Activated T-cell treated with anti-CD3 and anti-CD28 coated beads, Interleukin-2, amount 50 U/mL, for 72 hours (primary cell): ENCODE measurements at places on chromosomes 12 and 14.
A peak's percentile ranks its signal among the peaks of the same experiment; 100 is the strongest.

DNA sequence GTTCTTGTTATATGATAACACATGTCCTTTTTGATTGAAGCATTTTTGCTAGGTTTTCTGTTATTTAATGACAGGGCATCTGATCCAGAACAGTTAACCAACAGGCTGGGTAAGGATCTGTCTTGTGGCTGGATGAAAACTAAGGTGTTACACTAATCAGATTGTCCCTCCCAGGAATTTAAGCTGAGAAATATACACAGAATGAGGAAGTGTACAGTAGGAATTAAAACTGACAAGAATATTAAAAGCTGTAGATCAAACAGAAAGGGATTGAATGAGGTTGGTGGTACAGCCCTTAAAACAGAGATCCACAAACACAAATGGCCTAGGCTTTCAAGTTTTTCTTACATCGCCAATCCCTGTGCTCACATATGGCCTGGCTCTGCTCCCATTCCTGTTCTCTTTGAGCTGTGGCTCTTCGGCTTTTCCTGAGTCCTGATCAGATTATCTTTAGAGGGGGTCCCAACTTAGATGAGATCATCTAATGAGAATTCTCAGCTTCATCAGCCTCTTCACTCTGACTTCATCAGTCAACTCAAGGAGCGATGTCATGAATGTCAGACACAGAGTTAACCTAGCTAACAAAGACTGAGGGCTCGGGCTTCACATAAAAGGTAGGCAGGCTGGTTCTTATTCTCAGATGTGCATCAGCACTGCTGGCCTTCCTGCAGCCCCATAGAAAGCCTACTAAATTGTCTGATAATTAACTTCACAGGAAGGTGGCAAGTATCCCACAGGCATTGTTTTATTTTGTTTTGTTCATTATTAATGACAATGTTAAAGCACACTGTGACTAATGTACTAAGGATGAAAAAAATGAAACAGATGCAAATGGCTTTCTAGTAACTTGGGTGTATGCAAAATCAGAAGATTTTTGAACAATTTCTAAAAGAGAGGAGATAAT is 11.4 kb downstream of the PYGL start:
- no peak for DNase-seq

GRCh38 chr12:97650242-97650641 is 187.6 kb downstream of the RMST start:
- no peak for DNase-seq

- DNase-seq, result no peak
Measured at GRCh38 chr12:4140581-4141301, 132.8 kb upstream of the CCND2 start.

DNA sequence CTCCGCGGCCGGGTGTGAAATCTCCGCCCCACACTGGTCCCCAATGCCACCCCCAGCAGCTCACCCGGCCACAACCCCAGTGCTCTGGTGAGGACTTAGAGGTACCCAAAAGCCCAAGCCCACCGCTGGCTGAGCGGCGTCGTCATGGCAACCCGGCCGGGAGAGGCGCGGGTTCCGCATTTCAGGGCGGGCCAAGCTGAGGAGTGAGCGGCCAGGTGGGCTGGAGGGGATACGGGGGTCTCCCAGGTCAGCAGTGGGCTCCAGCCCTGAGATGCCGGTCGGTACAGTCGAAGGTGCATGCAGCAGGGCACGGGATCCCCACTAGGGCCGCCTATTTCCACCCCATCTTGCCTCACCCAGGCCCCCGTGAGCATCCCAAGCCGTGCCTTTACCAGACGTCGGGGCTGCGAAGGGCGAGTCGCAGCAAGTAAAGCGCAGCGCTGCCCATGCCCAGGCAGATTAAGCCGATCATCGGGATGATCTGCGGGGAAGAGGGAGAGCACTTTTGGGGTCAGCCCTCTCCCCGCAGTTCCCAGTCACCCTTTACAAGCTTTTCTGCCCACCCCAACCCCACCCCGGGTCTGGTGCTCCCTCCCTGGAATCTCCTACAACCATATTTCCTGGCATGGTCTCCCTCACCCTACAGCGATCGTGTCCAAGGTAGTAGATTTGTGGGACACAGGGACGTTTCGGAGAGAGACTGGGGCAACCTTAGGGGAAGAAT is 6.9 kb downstream of the SHMT2 start:
- peak; percentile 39 for DNase-seq

DNA sequence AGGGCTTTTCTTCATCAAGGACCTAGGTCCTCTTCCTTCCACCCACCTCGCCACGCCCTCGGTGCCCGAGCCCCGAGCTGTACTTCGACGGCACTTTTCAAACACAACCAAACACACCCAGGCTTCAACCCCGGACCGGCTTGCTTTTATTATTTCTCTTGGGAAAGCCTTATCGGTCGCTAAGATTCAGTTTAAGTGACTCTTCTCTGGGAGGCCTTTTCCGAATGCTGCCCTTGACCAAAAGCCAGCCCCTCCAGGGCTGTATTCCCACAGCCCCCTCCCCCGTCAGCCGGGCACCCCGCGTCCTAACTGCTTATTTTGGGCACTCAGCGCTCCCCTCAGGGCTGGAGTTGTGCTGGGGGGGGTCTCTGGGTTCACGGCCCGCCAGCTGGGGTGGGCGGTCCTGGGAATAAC is 644 bp upstream of the PPP4R4 start:
- peak; percentile 39 for DNase-seq

DNA sequence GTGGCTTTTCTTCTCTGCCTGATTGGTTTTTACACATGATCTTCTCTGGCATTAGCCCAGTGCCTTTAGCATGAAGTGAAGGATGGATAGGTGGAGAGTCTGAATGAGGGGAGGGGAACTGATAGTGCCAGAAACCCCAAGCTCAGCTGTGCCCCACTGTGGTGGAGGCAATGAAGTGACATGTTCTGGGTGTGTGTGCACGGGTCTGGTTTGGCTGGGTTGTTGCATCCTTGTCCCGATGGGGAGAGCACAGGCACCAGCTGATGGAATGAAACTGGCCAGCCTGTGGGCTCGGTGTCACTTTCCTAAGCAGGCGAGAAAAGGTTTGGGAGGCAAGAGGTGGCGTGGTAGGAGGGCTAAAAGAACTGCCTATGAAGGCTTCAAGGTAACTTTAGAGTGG is 65.3 kb downstream of the CACNA1C start:
- DNase-seq, result no peak

DNA sequence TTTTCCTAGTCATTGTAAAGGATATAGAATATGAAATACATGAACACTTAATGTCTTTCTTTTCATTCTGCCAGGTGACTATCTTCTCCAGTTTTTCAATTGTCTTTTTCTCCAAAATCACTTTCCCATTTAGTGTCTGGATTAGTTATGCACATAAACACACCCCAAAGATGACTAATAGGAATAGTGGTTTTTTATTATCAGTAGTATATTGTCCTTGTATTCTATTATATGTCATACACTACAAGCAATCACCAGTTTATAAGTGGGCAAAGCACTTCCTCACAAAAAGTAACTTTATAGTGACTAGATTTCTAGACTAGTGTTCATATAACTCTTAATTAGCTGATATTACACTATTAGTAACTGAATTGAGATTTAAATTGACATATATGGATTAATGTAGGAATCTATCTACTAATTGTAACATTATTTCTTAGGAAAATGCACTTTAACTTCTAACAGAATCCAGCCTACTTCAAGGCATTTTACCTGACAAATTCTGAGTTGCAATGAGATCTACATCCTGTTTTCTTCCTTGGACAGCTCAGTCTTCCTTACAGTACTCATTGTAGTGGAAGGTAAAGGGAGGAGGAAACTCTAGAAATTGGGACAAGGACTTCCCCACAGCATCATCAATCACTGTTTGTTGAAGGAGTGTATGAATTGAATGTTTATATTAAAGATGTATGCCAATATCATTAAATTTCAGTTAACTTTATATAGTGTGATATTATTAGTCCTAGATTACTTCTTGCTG is 186.1 kb upstream of the GARIN2 start:
- no peak for DNase-seq

GRCh38 chr12:120698665-120699064 is 11.6 kb upstream of the UNC119B start:
- DNase-seq, result no peak

GRCh38 chr14:100750762-100751699 is 24.3 kb downstream of the DLK1 start:
- no peak for DNase-seq

DNA sequence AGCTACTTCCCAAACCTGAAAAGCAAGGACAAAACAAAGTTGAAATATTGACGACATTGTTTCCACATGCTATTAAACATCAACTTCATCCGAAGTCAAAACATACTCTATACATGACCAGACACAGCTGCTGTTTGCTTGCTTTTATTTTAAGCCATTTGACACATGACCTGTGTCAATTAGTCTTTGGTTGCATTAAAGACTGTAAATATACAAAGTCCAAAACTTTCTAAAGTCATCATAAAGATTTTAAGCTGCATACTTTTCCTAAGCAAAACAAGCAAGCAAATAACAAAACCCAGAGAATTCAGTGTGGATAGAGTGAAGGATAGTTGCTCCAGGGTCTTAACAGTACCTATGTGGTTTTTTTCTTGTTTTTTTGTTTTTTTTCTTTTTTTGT is 21.8 kb downstream of the HAL start:
- DNase-seq, result no peak

DNA sequence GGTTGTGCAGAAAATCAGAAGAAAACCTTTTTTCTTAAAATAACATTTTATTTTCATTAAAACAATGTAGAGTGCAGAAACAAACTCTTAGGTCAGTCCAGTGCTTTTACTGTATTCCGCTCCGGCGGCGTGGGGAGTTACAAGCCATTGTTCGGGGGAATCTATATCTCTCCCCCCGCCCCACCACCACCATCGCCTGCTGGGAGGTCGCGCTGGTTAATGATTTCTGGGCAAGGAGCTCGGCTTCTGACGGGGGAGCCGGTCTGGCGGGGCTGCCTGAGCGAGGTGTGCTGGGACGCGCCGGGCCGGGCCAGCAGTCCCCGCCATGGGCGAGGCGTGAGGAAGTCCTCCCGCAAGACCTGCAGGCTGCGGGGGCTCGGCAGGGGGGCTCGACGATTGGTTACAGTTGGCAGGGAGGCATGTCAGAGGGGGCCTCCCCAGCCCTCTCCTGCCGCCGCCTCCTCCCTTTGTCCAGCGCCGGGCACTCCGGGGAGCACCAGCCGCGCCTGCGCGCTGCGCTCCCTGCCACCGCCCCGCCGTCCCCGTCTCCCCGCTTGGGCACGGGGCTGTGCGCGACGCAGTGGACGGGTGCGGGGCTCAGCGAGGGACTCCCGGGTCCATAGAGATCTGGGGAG is 1.0 kb upstream of the DUSP6 start:
- peak; percentile 66 for DNase-seq

GRCh38 chr14:58356268-58356667 is 39.5 kb upstream of the TOMM20L start:
- no peak for DNase-seq
